ENCODE measurements at places on chromosomes 11 and 22. TPM values are rescaled to one million over a fixed set of nuclear protein-coding genes. Genes with fewer than 3 reads are reported as not detected.

- no peaks in the 10 kb centered on the region for H3K36me3 ChIP-seq
- H3K4me3 ChIP-seq = no peak overlapping the region
- no peak overlapping the region for H3K27ac ChIP-seq
- DNase-seq = no peak
- no peaks in the 10 kb centered on the region for H3K4me1 ChIP-seq
Observed at GRCh38 chr11:30984442-30984816, 385.1 kb downstream of the DCDC1 start.

A4GALT gene
- 0.11 TPM for total RNA-seq

DNA sequence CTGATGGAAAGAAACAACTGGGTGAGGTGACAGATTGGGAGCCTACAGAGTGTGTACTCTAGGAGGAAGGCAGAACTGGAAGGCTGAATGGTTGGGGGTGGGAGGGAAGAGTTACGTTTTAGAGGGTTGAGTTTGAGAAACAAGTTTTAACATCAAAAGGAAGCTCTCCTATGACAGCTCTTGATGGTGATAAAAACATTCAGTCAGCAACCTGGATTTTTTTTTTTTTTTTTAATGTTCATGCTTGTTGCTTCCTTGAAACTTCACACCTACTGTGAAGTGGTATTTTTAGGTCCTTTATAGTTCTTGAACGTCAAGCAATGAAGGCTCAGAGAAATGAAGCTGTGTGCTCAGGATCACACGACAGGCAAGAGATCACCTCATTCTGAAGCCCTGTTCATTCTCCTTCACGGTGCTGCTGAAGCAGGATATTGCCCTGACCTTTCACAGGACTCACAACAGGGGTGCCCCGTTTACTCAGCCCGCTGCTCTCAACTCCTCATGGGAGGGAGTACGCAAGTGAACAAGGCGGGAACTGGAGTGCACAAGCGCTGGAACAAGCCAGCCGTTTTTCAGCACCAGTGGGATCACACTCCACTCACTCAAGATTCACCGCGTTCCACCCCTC is 1.6 kb upstream of the TMEM109 start:
- no peaks in the 10 kb centered on the region for H3K27me3 ChIP-seq
- peaks cover 15% of the 10 kb centered on the region for H3K36me3 ChIP-seq
- peaks cover 9% of the 10 kb centered on the region for H3K4me1 ChIP-seq
- no peak overlapping the region for H3K4me3 ChIP-seq

- no peak overlapping the region for H3K27ac ChIP-seq
- no peak overlapping the region for H3K4me3 ChIP-seq
- H3K4me1 ChIP-seq = no peaks in the 10 kb centered on the region
- no peak for DNase-seq
- peaks cover 8% of the 10 kb centered on the region for H3K27me3 ChIP-seq
Observed at GRCh38 chr11:15875943-15876342, 480.4 kb downstream of the SOX6 start.

- no peak overlapping the region for H3K4me3 ChIP-seq
- no peak for DNase-seq
- no peaks in the 10 kb centered on the region for H3K4me1 ChIP-seq
- no peaks in the 10 kb centered on the region for H3K27me3 ChIP-seq
- peak overlapping the region; percentile 13 for H3K27ac ChIP-seq
- no peaks in the 10 kb centered on the region for H3K36me3 ChIP-seq
Observed at GRCh38 chr11:16412525-16413172, 56.3 kb upstream of the SOX6 start.

DNA sequence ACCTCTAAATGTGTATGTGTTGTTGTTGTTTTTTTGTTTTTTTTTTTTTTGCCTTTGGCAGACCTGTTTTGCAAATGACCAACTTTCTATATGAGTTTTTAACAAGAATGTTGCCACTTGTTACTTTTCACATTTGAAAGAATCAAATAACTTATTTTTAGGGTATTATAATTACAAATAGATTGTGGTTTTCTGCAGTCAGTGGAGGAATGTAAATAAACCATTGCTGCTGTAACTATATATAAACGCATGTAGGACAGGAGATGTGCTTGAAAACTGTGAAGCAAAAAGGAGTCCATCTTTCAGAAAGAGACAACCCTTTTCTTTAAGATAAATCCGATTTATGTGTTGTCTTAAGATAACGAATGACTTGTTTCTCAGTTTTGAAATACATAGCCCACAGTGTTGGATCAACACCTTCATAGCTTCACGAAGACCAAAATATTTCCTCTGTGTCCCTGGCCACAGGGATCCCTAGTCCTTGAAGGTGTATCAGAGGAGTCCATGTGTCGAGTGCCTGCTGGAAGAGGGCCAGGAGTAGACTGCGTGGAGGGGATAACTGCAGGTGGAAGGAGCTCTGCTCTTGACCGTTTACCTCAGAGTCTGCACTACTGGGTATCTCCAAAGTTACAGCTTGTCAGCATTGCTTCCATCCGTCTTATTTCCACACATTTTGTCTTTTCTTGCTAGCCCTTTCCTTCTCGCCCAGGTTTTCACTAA is 24.7 kb downstream of the TNRC6B start:
- peak overlapping the region; percentile 55 for H3K27ac ChIP-seq
- H3K27me3 ChIP-seq = no peaks in the 10 kb centered on the region
- DNase-seq = peak; percentile 29
- 0 out of 3 replicates have a peak, but pooled peaks cover 6% of the 10 kb centered on the region for H3K36me3 ChIP-seq
- no peak overlapping the region for H3K4me3 ChIP-seq

CYP2D6 gene
- 0.18 TPM for total RNA-seq

PAX6 gene
- total RNA-seq = 5.7 TPM

DNA sequence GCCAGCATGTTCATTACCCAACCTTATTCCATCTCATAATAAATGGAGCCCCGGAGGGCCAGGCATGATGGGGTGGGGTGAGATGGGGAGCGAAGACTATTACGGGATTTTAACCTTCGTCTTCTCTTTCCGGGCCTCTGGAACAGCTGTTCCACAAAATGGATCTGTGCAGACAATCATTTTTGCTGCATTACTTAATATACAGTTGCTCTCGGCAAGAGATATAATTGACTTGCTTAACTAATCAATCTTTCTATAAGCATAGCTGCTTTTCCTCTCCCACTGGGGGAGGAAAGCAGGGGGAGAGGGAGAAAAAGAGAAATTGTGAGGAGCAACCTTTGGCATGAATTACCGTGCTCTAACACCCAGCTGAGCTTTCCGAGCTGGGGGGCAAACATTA is 440.4 kb downstream of the BUD13 start:
- no peak overlapping the region for H3K27ac ChIP-seq
- H3K27me3 ChIP-seq = no peaks in the 10 kb centered on the region
- no peak for DNase-seq
- H3K4me3 ChIP-seq = no peak overlapping the region
- no peaks in the 10 kb centered on the region for H3K36me3 ChIP-seq

EHF gene
- total RNA-seq = 0.76 TPM

- peaks cover 41% of the 10 kb centered on the region for H3K27me3 ChIP-seq
- no peak overlapping the region for H3K4me3 ChIP-seq
- no peaks in the 10 kb centered on the region for H3K4me1 ChIP-seq
- no peaks in the 10 kb centered on the region for H3K36me3 ChIP-seq
- H3K27ac ChIP-seq = no peak overlapping the region
Observed at GRCh38 chr11:1391165-1392075, 1.7 kb downstream of the BRSK2 start.

DNA sequence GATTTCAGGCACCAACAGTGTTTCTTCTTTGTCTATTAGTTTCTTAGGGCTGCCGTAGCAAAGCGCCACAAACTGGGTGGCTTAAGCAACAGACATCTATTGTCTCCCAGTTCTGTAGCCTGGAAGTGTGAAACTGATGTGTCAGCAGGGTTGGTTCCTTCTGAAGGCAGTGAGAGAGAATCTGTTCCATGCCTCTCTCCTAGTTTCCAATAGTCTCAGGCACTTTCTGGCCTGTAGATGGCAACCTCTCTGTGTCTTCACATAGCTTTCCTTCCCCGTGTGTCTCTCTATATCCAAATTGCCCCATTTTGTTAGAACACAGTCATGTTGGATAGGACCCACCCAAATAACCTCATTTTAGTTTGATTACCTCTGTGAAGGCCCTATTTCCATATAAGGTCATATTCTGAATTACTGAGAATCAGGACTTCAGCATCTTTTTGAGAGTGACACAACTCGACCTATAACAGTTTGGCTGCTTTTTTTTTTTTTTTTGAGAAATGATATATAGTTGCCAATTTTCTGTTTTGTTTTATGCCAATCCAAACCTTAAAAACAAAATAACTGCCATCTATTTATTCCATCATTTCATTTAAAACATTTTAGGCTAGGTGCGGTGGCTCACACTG is 108.2 kb downstream of the SLC36A4 start:
- no peak overlapping the region for H3K4me3 ChIP-seq
- DNase-seq = no peak
- H3K4me1 ChIP-seq = no peaks in the 10 kb centered on the region

DNA sequence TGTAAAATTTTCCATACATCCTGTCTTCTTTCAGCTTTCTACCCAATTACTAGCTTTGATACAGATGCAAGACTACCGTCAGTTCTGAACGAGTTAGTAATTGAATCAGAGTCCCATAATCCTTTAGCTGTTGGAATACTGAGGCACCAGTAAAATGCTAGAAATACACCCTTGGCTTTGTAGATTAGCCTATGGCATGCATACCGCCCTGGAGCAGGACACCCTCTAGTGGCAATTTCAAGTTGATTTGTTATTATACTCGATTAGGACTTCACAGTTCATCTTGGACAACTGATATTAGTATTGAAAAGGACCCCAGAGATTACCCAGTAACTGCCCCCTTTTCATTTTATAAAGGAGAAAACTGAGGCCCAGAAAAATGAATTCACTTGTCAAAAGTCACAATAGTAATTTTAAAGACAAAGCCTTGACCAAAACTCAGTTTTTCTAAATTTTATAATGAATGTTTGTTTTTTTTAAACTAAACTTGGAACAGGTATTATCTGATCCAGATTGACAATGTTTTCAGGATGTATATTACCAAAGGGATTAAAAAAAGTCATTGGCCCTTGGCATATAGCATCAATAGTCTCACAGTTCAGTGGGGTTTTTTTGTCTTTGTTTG is 72.6 kb downstream of the HIPK3 start:
- H3K36me3 ChIP-seq = 0 out of 3 replicates have a peak, but pooled peaks cover 3% of the 10 kb centered on the region
- no peaks in the 10 kb centered on the region for H3K4me1 ChIP-seq
- DNase-seq = peak; percentile 74
- H3K4me3 ChIP-seq = no peak overlapping the region

OR5W2 gene
- total RNA-seq = not detected
